Epithelial cell of proximal tubule (primary cell): ENCODE measurements at places on chromosomes 3 and 15. TPM values are rescaled to one million over a fixed set of nuclear protein-coding genes. Genes with fewer than 3 reads are reported as not detected.
A peak's percentile ranks its signal among the peaks of the same experiment; 100 is the strongest.

DNA sequence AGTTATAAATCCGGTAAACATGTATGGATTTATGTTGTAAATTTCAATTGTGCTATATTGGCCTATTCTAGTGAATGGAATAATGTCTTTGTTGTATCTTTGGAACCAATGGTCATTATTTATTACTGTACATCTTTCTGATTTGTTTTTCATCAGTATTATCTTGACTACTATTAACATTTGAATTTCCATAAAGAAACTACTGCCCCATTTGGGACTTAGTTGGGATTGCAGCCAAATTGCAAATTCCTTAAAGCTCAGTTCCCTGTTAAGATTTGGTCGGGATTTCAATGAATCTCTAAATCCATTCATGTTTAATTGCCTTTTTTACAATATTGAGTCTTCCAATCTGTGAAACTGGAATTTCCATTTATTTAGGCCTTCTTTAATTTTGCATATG is 822.4 kb upstream of the CADM2 start:
- DNase-seq: no peak

DNA sequence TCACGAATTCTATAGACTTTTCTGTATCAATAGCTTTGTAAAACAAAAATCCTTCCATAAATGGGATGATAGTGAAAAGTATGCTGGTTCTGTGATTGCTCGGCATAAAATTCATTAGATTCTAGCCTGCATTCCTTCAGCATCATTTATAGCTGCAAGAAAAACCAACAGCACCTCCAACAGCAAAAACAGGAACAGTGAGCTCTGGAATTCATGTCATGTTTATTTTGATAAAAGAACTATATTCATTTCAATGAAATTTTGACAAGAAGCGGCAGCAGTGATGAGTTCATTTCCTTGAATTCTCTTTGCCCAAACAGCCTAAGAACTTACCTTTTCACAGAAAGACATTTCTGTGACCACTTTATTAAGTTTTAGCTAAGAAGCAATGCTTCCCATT is 515.2 kb upstream of the CCDC54 start:
- no peak for DNase-seq

DNA sequence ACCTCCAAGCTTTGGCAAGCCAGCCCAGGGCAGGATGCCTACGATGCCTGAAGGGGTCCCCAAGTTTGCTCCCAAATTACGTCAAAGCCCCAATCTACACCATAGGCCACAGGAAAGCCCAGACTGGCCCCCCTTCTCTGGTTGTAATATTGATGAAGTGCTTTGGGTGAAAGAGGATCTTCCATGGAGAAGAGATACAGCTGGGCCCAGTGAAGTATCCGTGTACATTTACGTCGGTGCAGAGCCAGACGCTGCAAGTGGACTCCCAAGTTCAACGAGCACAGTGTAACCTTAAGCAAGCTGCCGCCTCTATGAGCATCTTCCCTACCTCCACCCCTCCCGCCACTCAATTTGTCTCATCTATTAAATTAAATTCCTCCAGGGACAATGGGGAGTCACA is 100.1 kb upstream of the TPM1 start:
- DNase-seq: no peak

The NANOGP8 gene
- total RNA-seq: not detected in 2 replicates

The ACTR8 gene
- 22.9 and 23.2 TPM in 2 replicates for total RNA-seq

The EXD1 gene
- not detected in 2 replicates for total RNA-seq

The FBXO22 gene
- 38.7 and 42.5 TPM in 2 replicates for total RNA-seq

- peak; percentile 7 for DNase-seq
Measured at GRCh38 chr15:55108858-55109518, 87.8 kb downstream of the RSL24D1 start.

- no peak for DNase-seq
Measured at GRCh38 chr3:119595639-119596334, 1.9 kb upstream of the PLA1A start.

GRCh38 chr3:38232701-38233100 is 32.9 kb upstream of the SLC22A13 start:
- DNase-seq: no peak

DNA sequence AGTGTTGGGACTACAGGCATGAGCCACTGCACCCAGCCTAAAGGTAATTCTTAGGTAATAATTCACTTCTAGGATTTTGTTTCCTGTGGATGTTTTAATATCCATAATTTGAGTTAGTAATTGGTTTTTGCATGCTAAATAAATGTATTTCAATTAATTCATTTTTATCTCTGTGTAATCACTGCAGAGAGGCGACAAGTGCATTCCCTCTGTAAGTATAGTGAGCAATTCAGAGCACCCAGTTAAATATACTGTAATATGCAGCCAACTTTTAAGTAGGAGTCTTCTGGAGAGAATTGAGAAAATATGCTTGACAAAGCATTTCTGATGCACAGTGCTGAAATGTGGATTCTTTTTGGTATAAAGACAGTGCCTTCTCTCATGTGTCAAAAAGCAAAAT is 5.7 kb downstream of the TBC1D23 start:
- DNase-seq: no peak

The PLCH1 gene
- 3.1 and 3.2 TPM in 2 replicates for total RNA-seq

DNA sequence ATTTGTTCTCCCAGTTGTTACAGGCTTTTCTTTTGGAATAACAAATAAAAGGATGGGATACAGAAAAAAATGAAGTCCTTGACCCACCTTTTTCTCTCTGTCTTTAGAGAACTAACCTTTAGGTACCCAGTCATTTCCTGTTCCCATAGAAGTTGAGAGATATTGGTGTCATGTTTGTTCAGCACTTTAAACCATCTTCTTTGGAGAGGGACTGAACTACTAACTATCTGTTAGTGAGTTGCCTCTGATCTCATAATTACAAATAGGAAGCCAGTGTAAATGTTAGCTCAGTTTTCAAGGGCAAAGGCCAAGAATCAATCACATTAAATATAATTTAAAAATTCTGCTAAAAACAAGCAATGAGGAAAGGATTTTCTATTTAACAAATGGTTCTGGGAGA is 72.9 kb upstream of the DCBLD2 start:
- DNase-seq: no peak

The CD200R1 gene
- total RNA-seq: not detected in 2 replicates

The CORO2B gene
- 13.5 and 18.3 TPM in 2 replicates for total RNA-seq

The TM6SF1 gene
- total RNA-seq: 0.81 and 2.0 TPM in 2 replicates

The ERC2 gene
- total RNA-seq: 2.7 and 6.0 TPM in 2 replicates

DNA sequence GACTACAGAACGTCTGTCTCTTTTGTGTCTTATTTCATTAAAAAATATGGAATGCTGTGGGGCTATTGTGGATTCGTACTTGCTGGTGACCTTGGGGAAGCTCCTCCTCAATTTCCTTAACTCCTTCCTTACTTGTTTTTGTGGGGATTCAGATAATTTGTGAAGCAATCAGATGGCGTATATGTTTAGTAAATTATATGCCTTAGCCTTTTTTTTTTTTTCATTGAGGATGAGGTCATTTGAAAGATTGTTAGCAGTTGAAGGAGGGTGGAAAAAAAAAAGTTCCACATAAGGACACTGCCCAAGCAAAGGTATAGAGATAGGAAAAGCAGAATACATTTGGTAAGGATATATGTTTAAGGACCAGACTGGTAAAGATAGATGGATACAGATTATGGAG is 3.3 kb downstream of the RNF13 start:
- DNase-seq: no peak

- DNase-seq: no peak
Measured at GRCh38 chr3:135348690-135349089, 553.6 kb downstream of the EPHB1 start.

GRCh38 chr3:158095111-158095813 is 11.0 kb downstream of the SHOX2 start:
- no peak for DNase-seq

GRCh38 chr3:58801541-58801940 is 135.0 kb upstream of the FAM3D start:
- no peak for DNase-seq

The BFSP2 gene
- not detected in 2 replicates for total RNA-seq

DNA sequence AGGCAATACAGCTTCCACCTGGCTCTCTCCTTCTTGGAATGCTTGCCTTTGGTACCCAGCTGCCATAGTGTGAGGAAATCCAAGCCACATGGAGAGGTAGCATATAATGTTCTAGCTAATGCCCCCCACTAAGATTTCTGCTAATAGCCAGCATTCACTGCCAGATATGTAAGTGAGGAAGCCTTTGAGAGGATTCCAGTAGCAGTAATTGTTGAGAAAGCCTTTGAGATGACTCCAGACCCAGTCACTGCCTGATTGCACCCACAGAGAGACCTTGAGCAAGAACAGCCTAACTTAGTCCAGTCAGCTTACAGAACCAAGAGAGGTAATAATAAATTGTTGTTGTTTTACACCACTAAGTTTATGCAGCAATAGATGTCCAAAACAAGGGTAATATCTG is 63.1 kb downstream of the STRIT1 start:
- DNase-seq: no peak

GRCh38 chr3:95883801-95884200 is 930.6 kb upstream of the EPHA6 start:
- no peak for DNase-seq

- DNase-seq: no peak
Measured at GRCh38 chr3:58783845-58784244, 117.3 kb upstream of the FAM3D start.

DNA sequence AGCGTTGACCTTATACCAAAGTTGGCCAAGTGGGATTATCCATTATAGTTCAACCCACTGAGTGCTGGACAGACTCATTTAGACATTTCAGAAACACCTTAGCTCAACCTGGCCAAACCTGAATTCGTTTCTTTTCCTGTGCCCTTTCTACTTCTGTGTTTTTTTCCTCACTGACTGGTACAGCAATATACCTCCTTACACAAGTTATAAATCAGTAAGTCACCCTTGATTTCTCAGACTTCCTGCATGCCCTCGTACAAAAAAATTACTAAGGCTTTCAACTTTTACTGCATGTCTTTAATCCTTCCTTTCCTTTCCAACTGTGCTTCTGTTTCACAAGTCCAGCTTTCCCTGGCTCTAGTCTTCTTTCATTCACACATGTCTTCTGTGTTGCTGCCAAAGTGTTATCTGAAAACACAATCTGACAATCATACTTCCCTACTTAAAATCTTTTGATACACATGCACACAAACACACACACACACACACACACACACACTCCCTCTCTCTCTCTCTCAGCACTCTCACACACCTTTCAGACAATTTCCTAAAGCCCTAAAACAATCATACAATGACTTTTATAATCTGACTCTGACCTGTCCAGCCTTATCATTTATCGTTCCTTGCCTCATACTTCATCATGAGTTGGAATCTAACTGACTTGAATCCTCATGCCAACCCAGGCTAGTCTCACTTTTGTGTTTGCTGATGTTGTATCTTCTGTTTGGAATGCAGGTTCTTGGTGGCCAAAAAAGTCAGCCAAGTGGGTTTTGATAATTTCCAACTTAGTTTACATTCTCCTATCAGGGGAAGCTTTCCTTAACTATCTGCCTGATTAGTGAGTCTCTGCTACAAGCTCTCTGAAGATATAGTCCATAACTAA is 436.4 kb downstream of the NAALADL2 start:
- DNase-seq: no peak

GRCh38 chr3:66851894-66852613 is 146.1 kb upstream of the KBTBD8 start:
- DNase-seq: no peak

The PCSK6 gene
- 3.7 and 7.3 TPM in 2 replicates for total RNA-seq

DNA sequence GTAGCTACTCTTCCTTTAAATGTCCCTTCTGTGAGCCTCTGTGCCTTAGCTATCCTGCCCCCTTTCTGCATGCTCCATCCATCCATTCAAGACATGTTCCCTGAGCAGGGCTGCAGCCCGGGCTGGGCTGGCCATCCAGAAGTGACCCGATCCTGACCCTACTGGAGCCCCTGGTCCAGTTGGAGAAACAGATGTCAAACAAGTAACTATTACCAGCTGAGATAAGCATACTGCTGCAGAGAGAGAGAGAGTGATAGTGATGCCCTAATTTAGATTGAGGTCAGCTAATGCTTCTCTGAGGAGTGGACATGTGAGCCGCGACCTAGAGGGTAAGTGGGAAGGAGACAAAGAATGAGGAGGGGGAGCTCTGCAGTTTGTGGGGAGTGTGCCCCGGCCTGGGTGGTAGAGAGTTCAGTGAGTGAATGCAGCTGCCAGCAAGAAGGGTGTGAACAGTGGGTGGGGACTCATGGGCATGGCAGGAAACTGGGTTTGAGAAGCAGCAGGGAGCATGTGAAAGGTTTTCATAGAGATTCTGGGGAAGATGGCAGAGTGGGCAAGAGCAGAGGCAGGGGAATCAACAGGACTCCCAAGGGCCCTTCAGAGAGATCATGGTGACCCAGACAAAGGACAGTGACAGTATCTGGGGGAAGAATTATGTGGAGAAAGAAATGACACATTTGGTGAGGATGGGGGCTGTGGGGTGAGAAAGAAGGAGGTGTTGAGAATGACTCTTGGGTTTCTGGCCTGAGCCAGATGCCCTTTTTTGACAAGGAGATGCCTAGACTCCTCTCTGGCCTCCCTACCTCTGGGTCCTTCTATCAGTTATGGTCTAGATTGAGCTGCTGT is 44.9 kb downstream of the CHCHD6 start:
- DNase-seq: no peak

The LRRK1 gene
- total RNA-seq: 8.1 and 8.8 TPM in 2 replicates

DNA sequence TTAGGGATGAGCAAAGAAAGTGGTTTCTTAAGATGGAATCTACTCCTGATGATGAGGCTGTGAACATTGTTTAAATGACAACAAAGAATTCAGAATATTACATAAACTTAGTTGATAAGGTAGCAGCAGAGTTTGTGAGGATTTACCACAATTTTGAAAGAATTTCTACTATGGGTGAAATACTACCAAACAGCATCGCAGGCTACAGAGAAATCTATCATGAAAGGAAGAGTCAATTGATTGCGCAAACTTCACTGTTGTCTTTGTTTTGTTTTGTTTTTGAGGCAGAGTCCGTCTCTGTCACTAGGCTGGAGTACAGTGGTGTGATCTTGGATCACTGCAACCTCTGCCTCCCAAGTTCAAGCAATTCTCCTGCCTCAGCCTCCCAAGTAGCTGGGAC is 107.4 kb upstream of the SLC6A6 start:
- no peak for DNase-seq

DNA sequence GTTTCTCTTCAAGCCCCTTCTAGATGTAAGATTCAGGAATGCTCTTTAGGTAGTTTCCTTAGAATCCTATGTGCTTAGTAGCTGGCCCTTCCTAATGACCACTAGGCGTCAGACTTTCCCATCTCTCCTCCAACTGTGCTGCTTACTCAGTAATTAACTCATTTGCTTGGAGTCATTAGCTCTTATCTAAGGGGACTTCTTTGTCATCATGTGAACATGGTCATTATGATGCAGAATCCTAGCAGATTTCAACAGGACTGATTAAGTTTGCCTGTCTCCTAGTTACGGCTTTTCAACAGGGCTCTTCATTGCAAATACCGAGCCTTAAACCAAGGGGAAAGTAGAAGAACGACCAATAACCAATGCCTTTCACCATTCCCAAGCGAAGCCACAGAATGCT is 46.4 kb downstream of the GJD2 start:
- no peak for DNase-seq

- DNase-seq: no peak
Measured at GRCh38 chr15:62122249-62122648, 42.8 kb downstream of the C2CD4B start.

- DNase-seq: no peak
Measured at GRCh38 chr3:52535411-52536111, 844 bp upstream of the UQCC5 start.

The HESX1 gene
- total RNA-seq: 0.14 TPM in 1 of 2 replicates, not detected in the other
